Epithelial cell of proximal tubule (primary cell): ENCODE measurements at places on chromosomes 2 and 18. TPM values are rescaled to one million over a fixed set of nuclear protein-coding genes. Genes with fewer than 3 reads are reported as not detected.
A peak's percentile ranks its signal among the peaks of the same experiment; 100 is the strongest.

The GNLY gene
- not detected in 2 replicates for total RNA-seq

The SIX3 gene
- not detected in 2 replicates for total RNA-seq

The EPB41L5 gene
- total RNA-seq: 17.9 and 27.0 TPM in 2 replicates

The FER1L5 gene
- total RNA-seq: 0.06 and 0.07 TPM in 2 replicates

The IL1R1 gene
- 5.7 and 10.7 TPM in 2 replicates for total RNA-seq

The EXOC6B gene
- total RNA-seq: 7.3 and 7.7 TPM in 2 replicates

The SCN3A gene
- 0.52 and 0.94 TPM in 2 replicates for total RNA-seq

The IL1RL1 gene
- 0.58 and 4.7 TPM in 2 replicates for total RNA-seq

The SULT1C3 gene
- total RNA-seq: not detected in 2 replicates

DNA sequence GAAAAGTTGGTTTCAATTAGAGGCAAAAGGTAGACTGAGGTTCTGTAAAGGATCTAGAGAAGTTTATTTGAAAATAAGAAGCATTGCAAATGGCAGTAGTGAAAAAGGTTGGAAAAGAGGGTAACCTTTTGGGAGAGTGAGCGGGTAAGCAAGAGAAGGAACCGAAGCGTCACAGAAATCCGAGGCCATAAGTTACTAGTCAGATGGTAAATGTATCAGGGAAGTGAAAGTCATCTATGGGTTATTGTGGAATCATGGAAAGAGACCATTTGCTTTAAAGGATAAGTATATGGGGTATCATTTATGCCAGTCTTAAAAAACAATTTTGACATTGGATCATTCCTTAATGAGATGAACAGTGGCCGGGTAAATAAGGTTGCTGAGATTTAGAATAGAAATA is 30.5 kb downstream of the EML4 start:
- no peak for DNase-seq

DNA sequence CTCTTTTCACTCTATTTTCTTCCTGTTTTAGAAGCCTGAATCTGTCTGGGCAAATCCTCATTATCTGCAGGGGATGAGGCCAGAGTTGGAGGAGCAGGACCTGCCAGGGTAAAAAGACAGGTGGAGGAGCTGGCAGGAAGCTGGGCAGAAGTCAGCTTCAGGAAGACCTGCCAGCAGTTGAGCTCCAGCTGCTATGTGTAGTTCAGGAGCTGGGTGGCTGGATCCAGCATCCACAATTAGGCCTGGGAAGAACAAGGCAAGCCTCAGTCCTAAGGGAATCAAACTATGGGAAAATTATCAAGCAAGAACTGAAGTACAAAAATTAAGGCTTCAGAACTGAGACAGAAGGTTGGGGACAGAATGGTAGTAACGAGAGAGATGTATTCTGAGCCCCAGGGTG is 174.0 kb downstream of the MREG start:
- DNase-seq: no peak

GRCh38 chr2:240604291-240604938 is 17.9 kb downstream of the CAPN10 start:
- DNase-seq: peak; percentile 31

GRCh38 chr18:73717570-73717969 is 430.1 kb downstream of the FBXO15 start:
- no peak for DNase-seq

- DNase-seq: no peak
Observed at GRCh38 chr2:21916934-21917522, 793.3 kb downstream of the TDRD15 start.

DNA sequence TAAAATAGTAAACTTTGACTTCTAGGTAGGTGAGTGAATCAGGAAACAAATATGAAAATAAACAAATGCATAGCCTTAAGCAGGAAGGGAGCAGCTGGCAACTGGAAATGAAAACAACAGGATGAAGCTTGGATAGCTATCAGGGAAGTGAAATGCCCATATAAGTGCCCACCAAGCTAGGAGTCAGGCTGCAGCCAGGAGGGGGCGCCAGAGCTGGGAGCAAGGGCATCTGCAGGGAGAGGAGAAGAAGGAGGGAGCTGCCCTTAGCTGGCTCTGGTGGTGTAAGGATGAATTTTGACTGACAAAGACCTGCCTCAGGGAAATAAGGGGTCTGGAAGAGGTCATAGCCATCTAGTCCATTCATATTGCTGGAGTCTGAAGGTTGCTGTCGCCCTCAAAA is 298.3 kb downstream of the TDRD15 start:
- no peak for DNase-seq

DNA sequence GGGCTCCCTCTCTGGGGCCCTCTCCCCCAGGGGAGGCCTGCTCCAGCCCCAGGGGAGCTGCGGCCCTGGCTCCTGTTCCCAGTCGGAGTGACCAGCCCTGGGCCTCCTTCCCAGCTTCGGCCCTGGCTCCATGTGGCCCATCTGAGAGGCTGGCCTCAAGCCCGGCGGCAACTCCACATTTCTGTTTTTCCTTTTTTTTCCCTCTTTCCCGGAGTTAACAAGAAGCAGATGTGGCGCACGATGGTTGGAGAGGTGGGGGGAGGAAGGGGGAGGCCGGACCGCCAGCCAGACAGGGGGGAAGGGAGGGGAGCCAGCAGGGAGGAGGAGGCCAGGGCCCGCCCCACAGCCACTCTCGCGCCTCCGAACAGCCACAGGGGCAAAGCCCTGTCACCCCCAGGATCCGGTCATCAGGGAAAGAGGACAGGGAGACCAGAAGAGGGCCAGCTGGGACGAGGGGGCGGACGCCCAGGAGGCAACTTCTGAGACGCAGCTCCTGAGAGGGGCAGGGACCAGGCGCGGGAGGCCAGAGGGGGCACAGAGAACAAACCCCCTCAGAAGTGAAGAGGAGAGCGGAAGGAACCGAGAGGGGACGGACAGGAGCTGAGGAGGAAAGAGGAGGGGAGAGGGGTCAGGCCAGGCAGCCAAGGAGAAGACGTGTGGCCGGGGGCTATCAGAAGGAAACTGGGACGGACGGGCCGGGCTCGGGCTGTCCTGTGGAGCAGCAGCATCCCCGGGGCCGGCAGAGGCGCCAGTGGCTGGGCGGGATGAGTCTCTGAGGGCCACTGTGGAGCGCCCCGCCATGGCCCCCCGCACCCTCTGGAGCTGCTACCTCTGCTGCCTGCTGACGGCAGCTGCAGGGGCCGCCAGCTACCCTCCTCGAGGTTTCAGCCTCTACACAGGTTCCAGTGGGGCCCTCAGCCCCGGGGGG is at the start of gene EMILIN1:
EMILIN1 (plus strand) TSS at position 349 of the 928 bp plus-strand sequence; CDS start at position 800, 451 bp downstream.
- DNase-seq: no peak

DNA sequence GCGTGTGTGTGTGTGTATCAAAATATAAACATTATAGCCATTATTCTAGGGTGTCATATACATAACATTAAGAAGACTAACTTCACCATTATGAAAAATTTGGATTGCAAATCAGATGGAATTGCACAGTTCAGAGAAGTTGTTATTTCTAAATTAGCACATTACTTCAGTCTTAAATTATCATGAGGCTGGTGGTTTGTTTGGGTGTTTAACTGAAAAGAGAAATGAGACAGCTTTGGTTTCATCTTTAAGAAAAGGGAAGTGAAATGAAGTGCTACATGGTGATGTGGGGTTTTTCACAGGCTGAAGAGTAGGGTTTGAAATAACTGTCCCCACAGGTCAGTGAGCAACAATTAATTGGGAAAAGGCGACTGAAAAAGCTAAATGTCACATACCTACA is 161.2 kb upstream of the XIRP2 start:
- DNase-seq: no peak
